ENCODE measurements at places on chromosomes 12 and 14. TPM values are rescaled to one million over a fixed set of nuclear protein-coding genes. Genes with fewer than 3 reads are reported as not detected.

- DNase-seq, result no peak
These were observed 26.9 kb downstream of the WDR89 start for GRCh38 chr14:63614679-63615363.

DNA sequence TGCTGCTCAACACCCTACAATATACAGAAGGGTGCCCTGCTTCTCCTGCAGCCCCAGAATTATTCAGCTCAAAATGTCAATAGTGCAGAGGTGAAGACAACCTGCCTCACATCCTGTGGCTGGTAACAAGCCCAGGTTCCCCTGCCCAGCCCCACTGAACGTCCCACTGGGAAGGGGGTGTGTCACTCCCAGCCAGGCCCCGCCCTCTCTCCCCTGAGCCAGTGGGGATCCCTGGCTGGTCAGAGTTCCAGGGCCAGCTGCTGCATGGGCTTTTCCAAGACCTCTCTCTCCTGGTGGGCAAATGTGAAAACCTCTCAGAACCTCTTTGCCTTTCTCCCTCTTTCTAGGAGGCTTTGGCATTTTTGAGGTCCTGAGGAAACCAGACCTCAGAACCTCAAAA lies 13.7 kb upstream of the LHX5 start:
- DNase-seq, result no peak

DNA sequence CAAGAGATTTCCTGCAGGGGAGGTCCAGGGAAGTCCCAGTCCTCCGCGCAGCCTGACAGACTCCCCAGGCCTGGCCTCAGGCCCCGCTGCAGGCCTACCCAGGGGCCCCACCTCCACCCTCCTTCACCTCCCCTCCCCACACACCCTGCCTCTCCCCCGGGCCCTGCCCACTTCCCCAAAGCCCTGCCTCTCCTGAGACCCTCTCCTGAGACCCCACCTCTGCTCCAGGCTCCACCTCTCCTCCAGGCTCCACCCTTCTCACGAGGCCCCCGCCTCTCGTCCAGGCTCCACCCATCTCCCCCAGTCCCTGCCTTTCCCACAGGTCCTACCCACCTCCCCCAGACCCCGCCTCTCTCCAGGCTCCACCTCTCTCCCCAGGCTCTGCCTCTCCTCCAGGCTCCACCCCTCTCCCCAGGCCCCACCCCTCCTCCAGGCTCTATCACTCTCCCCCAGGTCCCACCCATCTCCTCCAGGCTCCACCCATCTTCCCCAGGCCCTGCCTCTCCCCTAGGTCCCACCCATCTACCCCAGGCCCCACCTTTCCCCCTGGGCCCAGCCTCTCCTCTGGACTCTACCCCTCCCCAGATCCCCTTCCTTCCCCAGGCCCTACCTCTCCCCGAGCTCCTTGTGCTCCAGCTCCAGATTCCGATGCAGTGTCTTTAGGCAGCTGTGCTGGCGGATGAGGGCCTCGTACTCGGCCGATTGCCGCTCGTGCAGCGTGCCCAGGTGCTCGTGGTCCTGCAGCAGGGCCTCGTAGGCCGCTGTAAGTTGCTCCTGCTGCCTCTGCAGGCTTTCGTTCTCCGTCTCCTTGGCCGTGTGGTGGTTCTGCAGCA lies 58.8 kb upstream of the GPR68 start:
- DNase-seq, result peak; percentile 59

- no peak for DNase-seq
These were observed 312.4 kb upstream of the RTL1 start for GRCh38 chr14:101215927-101216326.

SLC41A2 gene
- total RNA-seq, result 4.2 TPM

AICDA gene
- total RNA-seq, result not detected

CAPZA3 gene
- total RNA-seq, result not detected

C14orf132 gene
- total RNA-seq, result 0.62 TPM

All from CD8-positive, alpha-beta T cell (primary cell).